ENCODE measurements at places on chromosomes 1 and 21.

- no peak for DNase-seq
These were observed 28.3 kb downstream of the KIRREL1 start for GRCh38 chr1:158021721-158022120.

- no peak for DNase-seq
These were observed 67.6 kb upstream of the GUCA2B start for GRCh38 chr1:42085596-42085995.

DNA sequence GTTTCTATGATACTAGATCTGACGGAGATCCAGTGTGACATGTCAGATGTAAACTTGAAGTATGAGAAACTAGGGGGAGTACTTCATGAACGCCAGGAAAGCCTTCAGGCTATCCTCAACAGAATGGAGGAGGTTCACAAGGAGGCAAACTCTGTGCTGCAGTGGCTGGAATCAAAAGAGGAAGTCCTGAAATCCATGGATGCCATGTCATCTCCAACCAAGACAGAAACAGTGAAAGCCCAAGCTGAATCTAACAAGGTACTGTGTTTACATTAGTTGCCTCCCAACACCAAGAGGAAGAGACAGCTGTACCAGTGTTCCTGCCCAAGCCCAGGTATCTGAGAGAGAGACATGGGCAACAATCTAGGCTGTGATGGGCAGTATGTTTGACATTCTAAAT, 112.2 kb upstream of the BMP8A start:
- DNase-seq = no peak

DNA sequence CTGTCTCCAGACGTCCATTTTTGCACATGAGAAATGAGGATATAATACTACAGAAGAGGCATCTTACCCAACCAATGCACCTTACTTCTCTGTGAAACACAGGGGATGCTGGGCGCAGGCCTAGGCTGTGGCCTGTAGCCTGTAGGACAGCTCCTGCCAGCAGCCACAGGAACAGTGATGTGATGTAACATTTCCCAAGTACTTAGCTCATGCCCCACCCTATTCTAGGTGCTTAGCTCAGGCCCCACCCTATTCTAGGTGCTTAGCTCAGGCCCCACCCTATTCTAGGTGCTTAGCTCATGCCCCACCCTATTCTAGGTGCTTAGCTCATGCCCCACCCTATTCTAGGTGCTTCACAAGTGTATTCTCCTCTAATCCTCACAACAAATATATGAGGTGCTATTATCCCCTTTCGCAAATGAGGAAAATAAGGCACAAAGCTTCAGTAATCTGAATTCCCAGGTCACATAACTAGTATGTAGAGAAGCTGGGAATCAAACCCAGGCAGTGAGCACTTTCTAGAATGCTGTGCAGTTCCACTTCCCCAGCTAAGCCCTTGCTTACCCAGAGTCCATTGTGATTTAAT, 4.6 kb upstream of the NAXE start:
- DNase-seq = no peak

- DNase-seq = no peak
These were observed 598.3 kb upstream of the CAMK1G start for GRCh38 chr1:208985231-208985630.

DNA sequence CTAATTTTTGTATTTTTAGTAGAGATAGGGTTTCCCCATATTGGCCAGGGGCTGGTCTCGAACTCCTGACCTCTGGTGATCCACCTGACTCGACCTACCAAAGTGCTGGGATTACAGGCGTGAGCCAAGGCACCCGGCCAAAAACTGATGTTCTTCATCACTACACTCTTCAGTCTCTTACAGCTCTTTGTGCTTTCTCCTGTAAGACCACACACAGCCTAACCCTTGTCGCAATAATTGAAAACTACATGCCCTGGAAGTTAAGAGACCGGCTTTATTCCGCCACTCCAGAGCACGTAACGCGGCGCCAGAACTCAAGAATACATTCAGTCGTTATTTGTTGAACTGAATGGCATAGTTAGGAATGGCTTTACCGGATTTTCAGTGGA, 552 bp downstream of the GPATCH4 start:
- no peak for DNase-seq
